ENCODE measurements at places on chromosomes 16 and 17.

- DNase-seq: peak; percentile 23
These were observed 128.7 kb downstream of the CHD9 start for GRCh38 chr16:53183442-53183841.

GRCh38 chr17:58184986-58185761 lies 7.4 kb upstream of the EPX start:
- DNase-seq: no peak

DNA sequence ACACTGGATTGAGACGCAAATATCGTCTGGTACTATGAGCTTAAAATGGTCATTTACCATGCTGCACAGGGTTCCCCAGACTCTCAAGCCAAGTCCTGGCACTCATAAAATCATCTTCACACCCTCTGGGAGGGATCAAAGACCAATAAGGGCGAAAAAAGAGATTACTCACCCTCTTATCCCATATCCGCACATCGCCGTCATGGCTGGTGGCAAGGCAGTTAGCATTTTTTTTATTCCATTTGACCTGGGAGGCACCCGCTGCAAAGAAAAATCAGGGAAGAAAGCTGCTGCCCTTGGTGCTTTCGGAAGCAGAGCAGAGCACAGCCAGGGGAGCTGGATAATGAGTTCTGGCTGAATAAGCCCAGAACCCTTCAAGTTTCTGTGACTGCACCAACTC lies 42.4 kb downstream of the WDR59 start:
- no peak for DNase-seq

GRCh38 chr16:72937360-72937759 lies 110.6 kb downstream of the ZFHX3 start:
- DNase-seq: no peak
